ENCODE measurements at places on chromosomes 7 and 10. TPM values are rescaled to one million over a fixed set of nuclear protein-coding genes. Genes with fewer than 3 reads are reported as not detected.

Gene DCLRE1A
- 5.0 TPM for total RNA-seq

Gene ABCA13
- total RNA-seq: under 0.01 TPM

- no peak overlapping the region for H3K4me3 ChIP-seq
- no peaks in the 10 kb centered on the region for H3K4me1 ChIP-seq
- H3K27ac ChIP-seq: no peak overlapping the region
- no peak for DNase-seq
Measured at GRCh38 chr7:155483245-155483644, 25.3 kb downstream of the EN2 start.

GRCh38 chr10:77386365-77386764 lies 251.2 kb downstream of the KCNMA1 start:
- peak overlapping the region; percentile 58 for H3K27ac ChIP-seq
- peaks cover 69% of the 10 kb centered on the region for H3K4me1 ChIP-seq

DNA sequence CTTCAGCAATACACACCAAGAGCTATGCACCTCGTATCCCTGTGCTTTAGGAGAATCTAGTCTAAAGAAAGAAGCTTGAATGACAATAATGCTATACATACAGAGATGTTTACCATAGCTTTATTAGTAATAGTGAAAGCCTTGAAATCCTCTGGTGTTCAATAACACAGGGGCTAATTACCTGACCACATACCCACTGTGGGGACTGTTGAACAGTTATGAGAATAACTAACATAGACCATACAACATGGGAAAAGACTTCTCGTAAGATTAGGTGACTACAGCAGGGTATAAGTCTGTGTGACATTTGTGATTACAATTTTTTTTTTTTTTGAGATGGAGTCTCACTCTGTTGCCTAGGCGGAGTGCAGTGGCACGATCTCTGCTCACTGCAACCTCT lies 111.0 kb downstream of the SORBS1 start:
- no peaks in the 10 kb centered on the region for H3K27me3 ChIP-seq
- peaks cover 100% of the 10 kb centered on the region for H3K4me1 ChIP-seq
- H3K36me3 ChIP-seq: no peaks in the 10 kb centered on the region
- H3K4me3 ChIP-seq: no peak overlapping the region
- peak overlapping the region; percentile 84 for H3K27ac ChIP-seq

- no peaks in the 10 kb centered on the region for H3K36me3 ChIP-seq
Measured at GRCh38 chr7:70717553-70718329, 414.2 kb upstream of the GALNT17 start.

- no peak overlapping the region for H3K4me3 ChIP-seq
- H3K27me3 ChIP-seq: no peaks in the 10 kb centered on the region
- H3K36me3 ChIP-seq: peaks cover 8% of the 10 kb centered on the region
- DNase-seq: no peak
- peak overlapping the region; percentile 81 for H3K27ac ChIP-seq
Measured at GRCh38 chr10:32939296-32940111, 18.5 kb downstream of the ITGB1 start.

GRCh38 chr10:49009199-49009979 lies 69.7 kb upstream of the LRRC18 start:
- no peaks in the 10 kb centered on the region for H3K36me3 ChIP-seq
- H3K4me3 ChIP-seq: no peak overlapping the region
- no peak overlapping the region for H3K27ac ChIP-seq
- DNase-seq: no peak

- H3K4me1 ChIP-seq: no peaks in the 10 kb centered on the region
- no peak overlapping the region for H3K27ac ChIP-seq
- DNase-seq: no peak
- no peak overlapping the region for H3K4me3 ChIP-seq
- H3K36me3 ChIP-seq: no peaks in the 10 kb centered on the region
Measured at GRCh38 chr7:142451296-142451695, 193.4 kb upstream of the PRSS58 start.

GRCh38 chr10:22997096-22997495 lies 69.2 kb downstream of the ARMC3 start:
- H3K4me1 ChIP-seq: no peaks in the 10 kb centered on the region
- no peaks in the 10 kb centered on the region for H3K36me3 ChIP-seq
- H3K27me3 ChIP-seq: no peaks in the 10 kb centered on the region

Gene RAB11FIP2
- total RNA-seq: 47.1 TPM

Gene WDFY4
- 2.0 TPM for total RNA-seq

Gene SPDYE1
- not detected for total RNA-seq

Gene SUGCT
- total RNA-seq: 2.3 TPM

DNA sequence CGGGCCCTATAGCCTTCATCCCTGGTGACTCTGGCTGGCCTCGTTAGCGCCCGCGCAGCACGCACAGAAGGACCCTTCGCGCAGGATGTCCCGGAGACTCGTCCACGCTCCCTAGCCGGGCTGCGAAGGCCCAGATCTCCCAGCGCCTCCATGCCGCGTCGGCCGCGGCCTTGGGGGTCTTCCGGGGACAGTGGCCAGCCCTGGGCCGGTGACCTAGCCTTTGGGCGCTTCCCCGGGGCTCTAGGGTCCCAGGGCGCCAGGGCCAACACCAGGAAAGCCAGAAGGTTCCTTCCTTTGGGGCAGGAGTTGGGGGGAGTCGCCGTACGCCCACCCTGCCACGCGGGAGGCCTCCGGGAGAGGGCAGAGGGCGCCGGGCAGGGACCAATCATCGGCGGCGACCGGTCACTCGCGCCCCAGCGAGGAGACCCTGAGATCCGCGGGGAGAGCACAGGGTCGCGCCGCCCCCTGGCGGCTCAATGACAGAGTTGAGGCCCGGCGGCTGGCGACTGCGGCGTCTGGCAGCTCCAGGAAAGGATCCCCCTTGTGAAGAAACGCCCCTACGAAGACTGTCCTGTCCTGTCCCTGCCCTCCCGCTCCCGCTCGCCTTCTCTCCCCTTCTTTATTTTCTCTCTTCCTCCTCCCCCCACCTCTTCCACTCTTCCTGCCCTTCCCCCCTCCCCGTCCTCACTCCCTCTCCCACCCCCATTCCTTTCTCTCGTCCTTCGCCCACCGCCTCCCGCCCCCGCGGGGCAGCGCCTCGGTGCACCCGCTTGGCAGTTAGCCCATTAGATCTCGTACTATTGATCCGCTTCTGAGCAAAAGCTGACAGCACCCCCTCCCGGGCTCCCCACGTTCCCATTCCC lies 62.3 kb upstream of the LBX1 start:
- H3K27me3 ChIP-seq: peaks cover 68% of the 10 kb centered on the region
- H3K4me1 ChIP-seq: peaks cover 21% of the 10 kb centered on the region
- no peaks in the 10 kb centered on the region for H3K36me3 ChIP-seq
- H3K27ac ChIP-seq: no peak overlapping the region
- no peak for DNase-seq
- peak overlapping the region; percentile 54 for H3K4me3 ChIP-seq

GRCh38 chr7:141649137-141649864 lies 52.7 kb downstream of the DENND11 start:
- peaks cover 14% of the 10 kb centered on the region for H3K4me1 ChIP-seq
- no peak for DNase-seq
- peak overlapping the region; percentile 66 for H3K27ac ChIP-seq
- H3K27me3 ChIP-seq: no peaks in the 10 kb centered on the region

Gene GHITM
- 212 TPM for total RNA-seq

DNA sequence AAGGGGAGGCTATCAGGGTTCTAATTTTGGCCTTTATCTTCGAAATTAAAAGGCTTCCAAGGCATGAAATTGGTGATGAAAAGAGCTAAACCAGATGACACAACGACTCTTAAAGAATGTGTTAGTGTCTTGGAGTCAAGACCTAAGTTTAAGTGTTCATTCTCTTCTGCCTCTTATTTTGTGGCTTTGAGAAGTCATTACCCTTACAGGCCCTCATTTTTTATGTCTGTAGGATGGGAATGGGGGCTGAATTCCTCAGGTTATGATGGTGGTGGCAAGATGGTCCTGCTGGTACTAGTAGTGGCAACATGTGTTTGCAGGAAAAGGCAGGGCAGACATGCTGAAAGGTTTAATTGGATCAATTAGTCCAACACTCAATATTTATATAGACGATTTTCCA lies 15.4 kb downstream of the TAS2R60 start:
- no peaks in the 10 kb centered on the region for H3K4me1 ChIP-seq
- H3K4me3 ChIP-seq: no peak overlapping the region
- no peaks in the 10 kb centered on the region for H3K36me3 ChIP-seq
- DNase-seq: no peak
- H3K27me3 ChIP-seq: no peaks in the 10 kb centered on the region
- no peak overlapping the region for H3K27ac ChIP-seq

DNA sequence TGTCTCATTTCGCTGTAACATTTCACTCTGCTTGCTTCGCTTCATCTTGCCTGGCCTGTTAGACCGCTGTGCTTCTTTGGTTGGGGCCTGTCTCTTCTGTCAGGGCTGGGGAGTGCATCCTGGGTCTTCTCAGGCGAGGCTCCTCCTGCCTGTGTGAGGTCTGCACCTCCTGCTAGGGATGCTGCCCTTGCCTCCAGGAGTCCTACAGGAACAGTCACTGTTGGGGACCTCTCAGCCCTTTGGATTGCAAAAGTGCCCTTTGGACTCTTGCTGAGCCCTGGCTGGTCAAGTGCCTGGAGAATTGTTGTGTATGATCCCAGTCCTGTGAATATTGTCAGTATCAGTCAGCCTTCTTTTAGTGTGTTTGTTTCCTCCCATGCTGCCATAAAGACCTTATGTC lies 84.1 kb downstream of the MDFIC start:
- no peak overlapping the region for H3K4me3 ChIP-seq
- H3K4me1 ChIP-seq: peaks cover 33% of the 10 kb centered on the region
- no peaks in the 10 kb centered on the region for H3K36me3 ChIP-seq
- H3K27me3 ChIP-seq: no peaks in the 10 kb centered on the region
- DNase-seq: no peak

GRCh38 chr10:84392181-84392580 lies 63.8 kb downstream of the CCSER2 start:
- H3K27ac ChIP-seq: no peak overlapping the region
- no peaks in the 10 kb centered on the region for H3K27me3 ChIP-seq
- DNase-seq: no peak
- no peaks in the 10 kb centered on the region for H3K36me3 ChIP-seq

DNA sequence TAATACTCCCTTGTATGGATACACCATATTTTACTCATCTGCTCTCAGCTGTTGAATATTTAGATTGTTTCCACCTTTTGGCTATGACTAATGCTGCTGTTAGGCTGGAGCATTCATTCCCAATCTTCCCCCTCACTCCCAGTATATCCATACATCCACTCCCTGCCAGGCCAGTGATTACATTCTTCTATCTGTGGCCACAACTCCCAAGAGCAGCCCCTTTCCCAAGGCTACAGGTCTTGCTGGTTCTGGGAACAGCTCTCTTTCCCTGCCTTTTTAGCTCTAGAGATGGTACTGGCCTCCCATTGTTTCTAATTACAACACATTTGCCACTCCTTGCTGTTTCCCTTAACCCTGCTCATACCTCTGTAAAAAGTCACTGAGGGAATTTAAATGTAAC lies 28.2 kb downstream of the SFR1 start:
- no peaks in the 10 kb centered on the region for H3K36me3 ChIP-seq
- no peak for DNase-seq
- no peaks in the 10 kb centered on the region for H3K4me1 ChIP-seq
- no peak overlapping the region for H3K27ac ChIP-seq
- no peaks in the 10 kb centered on the region for H3K27me3 ChIP-seq
- H3K4me3 ChIP-seq: no peak overlapping the region
